ENCODE measurements at places on chromosomes 16 and 17.

DNA sequence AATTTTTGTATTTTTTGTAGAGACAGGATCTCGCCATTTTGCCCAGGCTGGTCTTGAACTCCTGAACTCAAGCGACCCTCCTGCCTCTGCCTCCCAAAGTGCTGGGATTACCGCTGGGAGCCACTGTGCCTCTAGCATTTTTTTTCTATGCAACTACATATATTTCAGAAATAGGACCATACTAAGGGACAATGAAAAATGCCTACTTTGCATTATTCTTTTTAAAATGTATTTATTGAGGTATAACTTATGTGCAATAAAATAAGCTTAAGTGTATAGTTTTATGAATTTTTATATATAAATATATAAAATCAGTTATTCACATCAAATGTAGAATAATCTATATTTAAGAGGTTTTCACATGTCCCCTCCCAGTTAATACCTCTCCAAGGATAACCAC lies 38.1 kb downstream of the KATNIP start:
- no peak for DNase-seq

DNA sequence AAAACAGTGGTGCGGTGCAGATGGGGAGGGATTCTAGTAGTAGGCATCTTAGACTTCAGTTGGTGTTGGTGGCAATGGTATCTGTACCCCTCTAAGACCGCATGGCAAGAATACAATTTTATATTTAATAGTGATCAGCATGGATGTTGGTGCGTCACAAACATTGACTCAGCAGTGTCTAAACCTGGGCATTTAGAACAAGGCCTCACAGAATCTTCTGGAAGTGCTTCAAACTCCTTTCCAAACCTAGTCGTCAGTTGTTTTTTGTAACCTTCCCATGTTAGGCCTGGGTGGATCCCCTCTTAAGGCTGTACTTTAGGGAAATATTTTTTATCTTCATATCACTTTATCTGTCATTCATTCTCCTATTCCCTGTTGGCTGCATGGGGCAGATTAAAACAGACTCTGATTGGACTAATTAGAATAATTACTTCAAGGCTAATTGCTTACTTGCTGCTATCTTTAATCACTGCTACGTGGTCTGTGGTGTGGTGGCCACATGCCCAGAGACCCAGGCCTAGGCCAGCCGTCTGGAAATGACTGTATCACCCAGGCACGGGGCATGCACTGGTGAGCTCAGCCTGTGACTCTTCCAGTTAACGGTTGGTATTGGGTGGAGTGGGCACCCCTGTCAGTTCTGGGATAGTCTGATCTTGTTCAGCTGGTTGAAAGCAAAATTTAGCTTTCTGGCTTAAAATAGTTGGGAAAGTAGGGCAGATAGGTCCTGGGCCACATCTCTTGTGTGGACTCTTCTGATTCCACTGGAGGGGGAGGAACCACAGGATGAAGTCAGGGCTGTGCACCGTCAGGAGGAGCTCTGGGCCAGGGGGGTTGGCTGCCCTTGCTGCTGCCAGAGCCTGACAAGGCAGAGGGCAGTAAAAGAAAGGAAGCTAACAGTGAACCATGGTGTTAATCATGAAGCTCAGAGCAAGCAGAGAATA lies 4.5 kb downstream of the ALKBH5 start:
- DNase-seq: no peak

GRCh38 chr17:68733241-68734176 lies 132.3 kb upstream of the FAM20A start:
- no peak for DNase-seq

DNA sequence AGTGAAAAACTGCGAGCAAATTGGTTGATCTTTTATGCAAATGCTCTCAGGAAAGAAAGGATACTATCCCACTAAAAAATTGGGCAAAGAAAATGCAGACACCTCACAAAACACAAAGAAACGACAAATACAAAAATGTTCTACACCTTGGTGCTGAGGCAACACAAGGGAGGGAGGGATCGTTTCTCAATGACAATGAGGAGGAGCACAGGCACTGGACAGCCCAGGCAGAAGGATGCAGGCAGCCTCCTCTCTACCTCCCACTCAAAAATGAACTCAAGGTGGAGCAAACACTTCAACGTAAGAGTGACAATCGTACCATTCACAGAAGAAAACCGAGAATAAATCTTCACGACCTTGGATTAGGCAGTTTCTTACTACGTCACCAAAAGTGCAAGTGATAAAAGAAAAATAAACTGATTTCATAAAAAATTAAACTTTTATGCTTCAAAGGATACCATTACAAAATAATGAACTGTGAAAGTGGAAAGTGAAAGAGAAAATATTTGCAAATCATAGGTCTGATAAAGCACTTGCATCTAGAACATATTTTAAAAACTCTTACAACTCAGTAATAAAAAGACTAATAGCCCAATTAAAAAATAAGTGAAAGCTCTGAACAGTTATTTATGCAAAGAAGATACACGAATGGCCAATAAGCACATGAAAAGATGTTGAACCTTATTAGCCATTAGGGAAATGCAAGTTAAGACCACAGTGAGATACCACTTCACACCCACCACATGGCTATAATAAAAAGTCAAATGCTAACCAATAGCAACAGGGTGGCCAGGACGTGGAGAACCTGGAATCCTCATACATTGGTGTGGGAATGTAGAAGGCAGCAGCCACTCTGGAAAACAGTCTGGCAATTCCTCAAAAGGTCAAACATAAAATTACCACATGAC lies 80.8 kb upstream of the TRAP1 start:
- DNase-seq: no peak

- DNase-seq: no peak
These were observed 7.7 kb upstream of the TMEM92 start for GRCh38 chr17:50266384-50267073.

DNA sequence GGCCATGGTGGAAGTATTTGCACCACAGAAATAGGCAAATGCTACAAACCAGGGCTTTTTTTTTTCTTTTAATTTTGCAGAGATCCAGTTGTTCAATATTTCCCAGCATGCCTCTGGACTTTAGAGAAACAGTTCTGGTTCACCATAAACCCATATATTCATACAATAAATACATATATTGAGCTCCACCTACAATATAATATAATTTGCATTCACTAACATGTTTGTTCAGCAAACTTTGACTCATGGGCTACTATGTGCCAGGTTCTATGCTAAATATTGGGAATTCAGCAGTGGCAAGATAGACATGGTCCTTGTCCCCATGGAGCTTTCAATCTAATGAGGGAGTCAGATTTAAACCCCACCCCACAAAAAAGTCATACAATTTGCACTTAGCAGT lies 3.2 kb downstream of the TMEM114 start:
- DNase-seq: no peak

DNA sequence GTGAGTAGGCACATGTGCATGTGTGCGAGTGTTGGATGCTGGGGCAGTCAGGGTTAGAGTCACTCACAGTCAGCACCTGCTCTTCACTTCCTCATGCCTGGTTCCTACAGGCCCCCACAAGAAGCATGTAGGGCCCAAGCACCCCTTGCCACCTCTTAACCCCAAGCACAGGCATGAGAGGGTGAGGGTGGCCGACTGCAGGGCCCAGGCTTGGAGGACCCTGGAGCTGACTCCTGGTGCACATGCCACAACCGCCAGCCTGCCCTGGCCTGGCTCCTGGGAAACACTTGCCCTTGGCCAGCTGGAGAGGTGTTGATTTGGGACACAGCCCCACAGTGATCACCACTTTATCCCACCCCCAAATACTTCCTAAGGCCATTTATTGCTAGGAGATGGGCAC lies 16.9 kb upstream of the CDRT15L2 start:
- DNase-seq: no peak

DNA sequence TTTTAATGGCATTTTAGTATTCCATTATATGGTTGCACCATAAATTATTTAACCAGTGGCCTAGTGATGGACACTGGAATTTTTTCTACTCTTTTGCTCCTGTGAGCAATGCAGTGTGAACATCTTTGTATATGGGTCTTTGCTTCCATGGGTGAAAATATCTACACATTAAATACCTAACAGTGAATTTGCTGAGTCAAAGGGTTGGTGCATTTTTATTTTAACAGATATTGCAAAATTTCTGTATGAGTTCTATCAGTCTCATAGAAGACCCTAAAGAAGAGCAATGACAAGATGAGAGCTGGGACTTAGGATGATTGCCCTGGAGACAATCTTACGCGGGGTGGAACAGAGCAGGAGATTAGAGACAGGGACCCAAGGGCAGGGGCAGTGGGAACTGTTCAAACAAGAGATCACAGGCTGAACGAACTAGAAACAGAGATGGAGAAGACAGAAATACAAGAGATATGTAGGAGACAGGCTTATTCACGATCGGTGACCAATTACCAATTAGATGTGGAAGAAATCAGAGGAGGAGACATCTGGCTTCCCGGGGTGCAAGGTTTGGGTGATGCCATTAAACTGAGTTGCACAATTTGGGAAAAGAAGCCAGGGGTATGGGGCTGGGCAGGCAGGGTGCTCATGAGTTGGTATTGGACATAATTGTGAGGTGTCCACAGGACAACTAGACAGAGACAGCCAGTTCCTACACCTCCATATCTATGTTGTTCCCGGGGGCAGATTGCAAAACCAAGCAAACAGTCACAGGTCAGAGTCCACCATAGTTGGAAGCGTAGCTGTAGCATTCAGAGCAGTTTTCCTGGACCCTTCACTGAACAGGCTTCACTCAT lies 39.9 kb upstream of the LONP2 start:
- peak; percentile 23 for DNase-seq

DNA sequence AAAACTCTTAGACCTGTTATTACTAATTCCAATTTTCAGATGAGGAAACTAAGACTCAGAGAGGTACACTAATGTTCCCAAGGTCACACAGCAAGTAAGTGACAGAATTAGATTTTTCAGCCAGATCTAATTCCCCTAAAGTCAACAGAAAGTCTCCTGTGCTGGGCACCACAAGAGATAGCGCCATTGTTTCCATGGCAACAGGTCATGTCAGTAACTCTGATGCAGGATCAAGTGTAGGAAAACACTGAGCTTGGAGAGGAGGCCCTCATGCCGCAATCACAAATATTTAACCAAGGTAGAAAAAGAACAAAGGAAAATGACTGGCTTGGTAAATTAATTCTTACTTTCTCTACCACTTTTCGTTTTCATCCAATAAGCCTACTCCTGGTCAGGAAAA lies 166.0 kb upstream of the CDH13 start:
- no peak for DNase-seq

- DNase-seq: no peak
These were observed 3.9 kb downstream of the KRT27 start for GRCh38 chr17:40778461-40778860.

DNA sequence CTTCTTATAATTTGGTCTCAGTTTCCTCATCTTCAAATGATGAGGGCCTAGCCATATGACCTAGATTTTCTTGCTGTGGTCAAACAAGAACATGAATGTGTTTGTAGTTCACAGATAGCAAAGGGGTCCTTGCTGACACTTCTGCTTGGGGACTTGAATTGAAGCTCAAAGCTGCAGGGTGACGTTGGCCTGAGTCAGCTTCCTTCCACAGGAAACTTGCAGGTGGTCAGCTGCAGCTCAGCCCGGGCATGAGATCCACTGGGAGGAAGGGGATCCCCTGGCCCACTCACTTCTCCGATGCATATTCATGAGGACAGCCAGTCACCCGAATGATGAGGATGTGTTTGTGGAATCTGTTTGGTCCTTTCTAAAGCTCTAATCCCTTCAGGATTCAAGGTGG lies 42.6 kb upstream of the AXIN2 start:
- no peak for DNase-seq

DNA sequence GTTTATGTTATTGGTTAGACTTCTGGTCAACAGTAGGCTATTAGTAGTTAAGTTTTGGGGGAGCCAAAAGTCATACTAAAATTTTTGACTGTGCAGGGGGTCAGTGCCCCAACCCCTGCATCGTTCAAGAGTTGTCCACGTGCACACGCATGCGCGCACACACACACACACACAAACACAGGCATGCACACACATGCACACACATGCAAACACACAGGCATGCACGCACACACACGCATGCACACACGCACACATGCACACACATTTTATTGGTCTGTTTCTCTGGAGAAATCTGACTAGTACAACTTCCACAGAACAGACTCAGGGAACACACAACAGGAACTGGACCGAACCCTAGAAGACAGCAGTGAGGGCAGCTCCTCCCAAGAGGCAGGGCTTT lies 24.4 kb upstream of the USP10 start:
- no peak for DNase-seq

DNA sequence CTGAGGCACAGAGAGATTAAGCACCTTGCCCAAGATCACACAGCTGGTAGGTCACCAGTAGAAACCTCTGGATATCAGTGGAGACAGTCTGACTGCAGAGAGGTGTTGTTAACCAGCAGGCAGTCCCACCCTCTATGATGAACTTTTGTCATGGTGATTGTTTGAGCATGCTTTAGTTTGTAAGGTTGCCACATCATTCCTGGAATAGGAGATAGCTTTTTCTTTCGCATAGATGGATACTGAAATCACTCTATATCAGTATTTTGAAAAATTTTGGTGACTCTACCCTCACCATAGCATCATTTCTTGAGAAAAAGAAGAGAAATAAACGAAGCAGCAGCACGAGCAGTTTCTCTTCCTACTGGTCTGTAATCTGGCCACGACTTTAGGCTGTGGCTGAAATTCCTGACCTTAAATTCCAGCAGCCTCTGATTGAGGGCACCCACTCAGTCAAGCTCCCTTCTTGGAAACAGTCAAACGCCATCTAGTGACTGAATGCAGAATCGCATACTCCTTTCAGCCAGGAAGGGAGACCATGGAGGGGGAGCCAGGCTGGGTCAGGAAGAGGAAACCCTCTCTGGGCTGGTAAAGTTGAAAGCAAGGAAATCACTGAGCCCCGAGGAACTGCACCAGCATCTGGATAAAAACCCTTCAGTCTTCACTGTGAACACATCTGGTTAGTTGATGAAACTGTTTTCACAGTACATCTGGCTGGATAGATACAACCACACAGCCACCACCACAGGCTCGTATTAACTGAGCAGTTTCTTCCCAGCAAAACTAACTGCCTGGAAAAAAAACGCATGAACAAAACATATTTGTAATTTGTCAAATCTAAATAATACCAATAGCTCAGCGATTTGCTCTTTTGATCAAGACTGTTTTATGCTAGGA lies 108.5 kb upstream of the XYLT1 start:
- DNase-seq: peak; percentile 73

DNA sequence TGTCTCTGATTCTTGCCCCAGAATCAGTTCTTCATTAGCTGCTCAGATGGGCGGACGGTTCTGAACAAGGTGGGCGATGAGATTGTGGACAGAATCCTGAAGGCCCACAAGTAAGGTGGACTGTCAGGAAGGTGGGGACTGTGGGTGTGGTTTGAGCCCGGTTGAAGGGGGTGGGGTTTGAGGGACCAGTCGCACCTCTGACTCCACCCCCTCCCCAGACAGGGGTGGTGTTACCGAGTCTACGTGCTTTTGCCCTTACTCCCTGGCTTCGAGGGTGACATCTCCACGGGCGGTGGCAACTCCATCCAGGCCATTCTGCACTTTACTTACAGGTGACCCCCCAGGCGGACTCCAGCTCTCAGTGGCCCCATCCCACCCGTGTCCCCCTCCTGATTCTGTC lies 11.3 kb downstream of the PLD2 start:
- DNase-seq: no peak

GRCh38 chr16:23248261-23249194 lies 53.6 kb upstream of the SCNN1B start:
- DNase-seq: no peak
